IPS DF 19.7 (cell line): ENCODE measurements at places on chromosomes 11 and 22.

GRCh38 chr22:19900707-19901436 is 40.7 kb upstream of the COMT start:
- DNase-seq = no peak

DNA sequence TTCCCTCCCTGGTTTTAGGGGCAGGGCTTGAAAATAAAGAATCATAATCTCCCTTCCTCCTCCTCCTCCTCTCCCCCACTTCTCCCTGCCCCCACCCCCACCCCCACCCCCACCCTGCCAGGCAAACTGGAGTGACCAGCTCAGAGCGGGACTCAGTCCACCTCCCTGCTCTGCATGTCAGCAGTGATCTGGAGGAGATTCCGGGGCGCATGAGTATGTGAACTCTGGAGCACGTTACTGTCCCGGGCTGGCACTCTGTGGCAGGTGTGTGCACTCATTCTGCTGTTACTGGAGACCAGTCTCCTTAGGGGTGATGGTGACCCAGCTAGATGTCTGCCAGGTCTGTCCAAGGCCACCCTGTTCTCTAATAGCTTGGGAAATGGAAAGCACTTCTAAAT is 33.9 kb downstream of the MARK2 start:
- no peak for DNase-seq

GRCh38 chr11:128453444-128454336 is 133.7 kb downstream of the ETS1 start:
- no peak for DNase-seq

- no peak for DNase-seq
Measured at GRCh38 chr22:37223965-37224551, 11.8 kb upstream of the SSTR3 start.

GRCh38 chr11:34502949-34503348 is 10.6 kb downstream of the ELF5 start:
- no peak for DNase-seq

DNA sequence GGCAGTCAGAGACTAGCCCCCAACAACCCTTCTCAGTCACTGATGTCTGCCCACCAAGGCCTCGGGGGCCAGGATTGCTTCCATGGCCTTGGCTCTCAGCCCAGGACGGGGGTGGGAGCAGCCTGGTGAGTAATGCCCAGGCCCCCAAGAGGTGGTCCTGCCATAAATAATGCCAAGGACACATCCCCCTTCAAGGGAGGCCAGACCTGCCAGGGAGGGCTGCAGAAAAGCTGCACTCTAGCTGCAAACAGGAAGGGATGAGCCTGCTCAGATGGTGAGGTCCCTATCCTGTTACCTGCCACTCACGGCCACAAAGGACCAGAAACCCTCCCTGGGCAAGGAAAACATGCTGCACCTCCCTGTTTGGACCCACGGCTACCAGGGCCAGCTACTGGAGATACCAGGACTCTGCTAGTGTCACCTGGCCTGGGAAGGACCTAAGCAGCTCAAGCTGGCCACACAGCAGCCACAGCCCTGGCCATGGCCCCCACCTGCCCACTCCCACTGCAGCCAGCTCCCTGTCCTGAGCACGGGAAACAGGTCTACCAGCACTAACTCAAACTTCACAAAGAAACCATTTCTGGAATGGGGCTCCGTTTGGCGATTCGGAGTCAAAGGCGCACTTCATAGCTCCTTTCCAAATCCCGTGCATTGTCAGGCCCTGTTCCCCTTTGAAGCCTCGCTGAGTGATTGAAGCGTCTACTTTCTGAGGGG is 12.1 kb downstream of the GNB1L start:
- no peak for DNase-seq

- no peak for DNase-seq
Measured at GRCh38 chr11:116697011-116697410, 75.8 kb downstream of the BUD13 start.
